ENCODE measurements at places on chromosomes 12 and 14. TPM values are rescaled to one million over a fixed set of nuclear protein-coding genes. Genes with fewer than 3 reads are reported as not detected.

DNA sequence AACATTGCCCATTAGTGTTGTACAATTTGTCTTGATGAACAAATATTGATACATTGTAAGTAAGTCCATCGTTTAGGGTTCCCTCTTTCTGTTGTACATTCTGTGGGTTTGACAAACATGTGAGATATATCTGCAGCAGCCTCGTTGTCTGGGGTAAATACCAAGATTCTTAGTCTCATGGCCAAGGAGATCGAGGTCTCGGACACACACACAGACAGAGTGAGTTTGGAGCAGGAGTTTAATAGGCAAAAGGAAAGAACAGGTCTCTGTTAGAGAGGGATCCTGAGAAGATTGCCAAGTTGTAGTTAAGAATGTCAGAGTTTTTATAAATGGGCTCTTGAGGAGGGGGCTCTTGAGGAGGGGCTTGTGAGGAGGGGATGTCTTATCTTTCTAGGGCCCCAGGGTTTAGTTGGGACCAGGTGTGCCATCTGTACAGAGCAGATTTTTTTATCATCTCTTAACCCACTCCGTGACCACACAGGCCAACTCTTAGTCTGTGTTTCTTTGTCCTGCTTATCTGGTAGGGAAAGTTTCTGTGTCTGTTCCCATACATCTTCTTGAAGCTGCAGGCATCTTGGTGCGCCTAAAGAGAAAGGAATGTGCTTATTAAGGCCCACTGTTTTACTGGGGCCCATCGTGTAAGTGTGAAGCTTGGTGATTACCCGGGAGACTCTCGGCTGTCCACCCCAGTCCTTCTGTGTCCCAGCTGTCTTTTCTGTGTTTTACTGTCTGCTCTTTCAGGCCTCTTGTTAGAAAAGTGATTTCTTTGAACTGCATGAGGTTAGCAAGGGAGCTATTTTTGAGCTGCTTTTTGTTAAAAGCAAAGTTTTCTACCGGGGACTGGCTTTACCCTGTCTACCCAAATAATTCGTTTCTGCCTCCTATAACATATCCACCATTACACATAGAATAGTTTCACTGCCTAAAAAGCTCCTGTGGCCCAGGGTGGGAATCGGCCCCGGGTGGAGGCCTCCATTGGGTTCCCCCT lies 22.4 kb upstream of the CLEC2D start:
- peak; percentile 15 for DNase-seq

DNA sequence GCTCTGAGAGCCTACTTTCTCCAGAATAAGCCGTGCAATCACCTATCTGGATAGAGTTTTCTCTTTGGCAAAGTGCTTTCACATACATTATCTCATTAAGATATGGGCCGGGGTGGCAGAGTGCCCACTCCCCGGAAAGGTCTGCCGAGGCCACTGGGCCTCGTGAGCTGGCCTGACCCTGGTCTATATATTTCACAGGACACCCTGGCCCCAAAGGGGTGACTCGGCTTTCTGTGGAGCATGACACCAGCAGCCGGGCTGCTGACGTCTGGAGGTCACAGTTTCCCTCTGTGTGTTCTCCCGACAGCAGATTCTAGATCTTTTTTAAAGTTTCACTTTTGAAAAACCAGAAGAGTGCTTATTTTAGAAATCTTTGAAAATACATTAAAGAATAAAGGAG lies 27.9 kb upstream of the ATP2A2 start:
- no peak for DNase-seq

GRCh38 chr12:86261142-86261541 lies 5.0 kb upstream of the MGAT4C start:
- DNase-seq: no peak

- DNase-seq: peak; percentile 27
Measured at GRCh38 chr12:3698218-3698974, 54.5 kb downstream of the CRACR2A start.

DNA sequence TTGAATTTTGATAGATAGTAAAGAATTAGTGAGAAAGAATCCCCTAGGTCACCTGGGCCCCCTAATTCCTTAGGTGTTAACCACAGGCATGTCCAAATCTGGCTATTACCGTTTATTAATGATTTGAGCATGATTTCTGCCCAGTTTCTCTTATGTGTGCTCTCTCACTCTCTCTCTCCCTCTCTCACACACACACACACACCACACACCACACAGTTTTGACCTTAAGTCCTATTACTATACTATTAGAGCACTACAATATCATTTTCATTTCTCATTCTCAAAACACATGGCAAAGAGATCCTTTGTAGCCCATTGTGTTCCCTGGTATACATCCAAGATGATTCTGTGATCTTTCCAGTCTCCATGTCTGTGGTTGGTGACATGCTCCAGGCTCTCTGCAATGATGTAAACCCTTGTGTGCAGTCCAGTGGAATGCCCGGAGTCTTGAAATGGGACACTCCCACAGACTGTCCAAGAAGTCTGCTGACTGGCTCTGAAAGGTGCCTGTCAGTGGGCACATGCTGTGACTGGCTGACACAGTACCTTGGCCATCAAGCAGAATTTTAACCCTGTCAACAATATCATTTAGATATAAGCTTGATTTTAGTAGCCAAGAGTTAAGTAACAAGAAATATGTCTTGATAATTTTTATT lies 96.2 kb downstream of the FIGNL2 start:
- DNase-seq: peak; percentile 73

GRCh38 chr12:119378903-119379302 lies 44.4 kb downstream of the CCDC60 start:
- DNase-seq: no peak

The TDG gene
- polyA plus RNA-seq: 58.2 TPM

- DNase-seq: no peak
Measured at GRCh38 chr12:131452444-131452860, 258.4 kb upstream of the SFSWAP start.

The OTOGL gene
- 0.78 TPM for polyA plus RNA-seq

DNA sequence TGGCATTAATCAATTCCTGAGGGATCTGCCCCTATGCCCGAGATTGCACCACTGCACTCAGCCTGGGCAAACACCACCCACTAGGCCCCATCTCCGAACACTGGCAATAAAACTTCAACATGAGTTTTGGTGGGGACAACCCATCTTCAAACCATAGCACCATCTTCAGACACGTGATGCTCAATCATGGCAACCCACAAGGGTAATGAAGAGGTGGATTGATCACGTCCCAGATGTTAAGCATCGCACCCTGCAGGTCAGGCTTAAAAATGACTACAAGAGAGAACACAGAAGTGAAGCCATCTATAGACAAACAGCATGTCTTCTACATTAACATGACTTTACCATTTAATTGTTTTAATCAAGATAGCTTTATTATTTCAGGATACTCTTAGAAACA lies 42.8 kb upstream of the DDHD1 start:
- no peak for DNase-seq

DNA sequence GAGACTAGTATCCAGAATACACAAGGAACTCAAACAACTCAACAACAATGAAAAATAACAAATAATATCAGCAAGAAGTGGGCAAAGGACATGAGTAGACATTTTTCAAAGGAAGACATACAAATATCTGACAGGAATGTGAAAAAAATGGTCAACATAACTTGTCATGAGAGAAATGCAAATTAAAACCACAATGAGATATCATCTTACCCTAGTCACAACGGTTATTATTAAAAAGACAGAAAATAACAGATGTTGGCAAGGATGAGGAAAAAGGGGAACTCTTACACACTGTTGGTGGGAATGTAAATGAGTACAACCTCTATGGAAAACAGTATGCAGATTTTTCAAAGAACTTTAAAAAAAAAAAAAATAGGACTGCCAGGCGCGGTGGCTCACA lies 20.4 kb downstream of the VWF start:
- DNase-seq: no peak

DNA sequence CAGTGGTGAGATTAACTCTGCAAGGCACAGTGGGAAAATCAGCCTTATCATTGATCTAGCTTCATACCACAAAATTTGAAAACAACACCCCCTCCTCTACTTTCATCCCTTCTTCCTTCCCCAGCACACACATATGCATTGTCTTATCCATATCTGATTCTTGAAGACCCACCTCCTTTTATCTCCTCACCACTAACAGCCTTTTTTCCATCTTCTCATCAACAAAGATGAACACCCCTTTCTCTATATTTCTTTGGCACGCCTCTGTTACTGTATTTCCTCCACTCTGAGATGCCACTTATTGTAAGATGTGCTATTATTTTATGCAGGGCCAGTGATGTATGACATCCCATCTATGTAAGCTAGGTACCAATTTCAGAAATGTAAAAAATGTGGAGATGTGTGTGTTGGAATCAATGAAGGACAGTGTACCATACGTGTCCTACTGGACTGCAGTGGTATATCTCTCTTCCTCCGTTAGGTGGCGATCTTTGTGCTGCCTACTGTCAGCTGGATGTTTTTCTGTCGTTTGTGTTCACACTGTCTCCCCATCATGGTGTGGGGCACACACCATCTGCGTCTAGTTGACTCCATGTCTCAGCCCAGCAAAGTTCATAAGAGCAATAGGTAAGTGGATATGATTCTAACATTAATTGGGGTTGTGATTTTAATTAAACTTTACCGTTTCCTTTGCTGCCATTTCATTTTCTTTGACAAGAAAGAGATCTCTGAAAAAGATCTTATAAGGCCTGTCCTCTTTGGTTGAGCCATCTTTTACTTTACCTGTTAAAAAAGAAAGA lies 24.0 kb downstream of the CCDC38 start:
- no peak for DNase-seq

DNA sequence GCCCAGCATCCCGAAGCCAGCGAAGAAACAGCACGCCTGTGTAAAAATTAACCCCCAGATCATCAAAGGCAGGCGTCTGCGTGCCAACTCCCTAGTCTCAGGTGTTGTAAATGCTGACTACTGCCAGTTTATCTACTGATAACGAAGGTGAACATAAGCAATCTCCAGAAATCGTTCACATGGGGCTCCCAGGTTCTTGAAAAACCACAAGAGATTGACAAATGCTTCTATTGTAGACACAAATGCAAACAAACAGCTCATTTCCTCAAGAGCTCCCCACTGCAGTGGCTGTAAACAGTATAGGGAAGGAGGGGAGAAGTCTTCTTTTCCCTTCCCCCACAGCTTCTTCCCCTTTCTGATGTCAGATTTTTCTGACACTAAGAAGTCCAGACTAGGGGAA lies 5.3 kb upstream of the PLEKHG3 start:
- DNase-seq: no peak

GRCh38 chr12:82437744-82438143 lies 79.4 kb downstream of the METTL25 start:
- DNase-seq: no peak

DNA sequence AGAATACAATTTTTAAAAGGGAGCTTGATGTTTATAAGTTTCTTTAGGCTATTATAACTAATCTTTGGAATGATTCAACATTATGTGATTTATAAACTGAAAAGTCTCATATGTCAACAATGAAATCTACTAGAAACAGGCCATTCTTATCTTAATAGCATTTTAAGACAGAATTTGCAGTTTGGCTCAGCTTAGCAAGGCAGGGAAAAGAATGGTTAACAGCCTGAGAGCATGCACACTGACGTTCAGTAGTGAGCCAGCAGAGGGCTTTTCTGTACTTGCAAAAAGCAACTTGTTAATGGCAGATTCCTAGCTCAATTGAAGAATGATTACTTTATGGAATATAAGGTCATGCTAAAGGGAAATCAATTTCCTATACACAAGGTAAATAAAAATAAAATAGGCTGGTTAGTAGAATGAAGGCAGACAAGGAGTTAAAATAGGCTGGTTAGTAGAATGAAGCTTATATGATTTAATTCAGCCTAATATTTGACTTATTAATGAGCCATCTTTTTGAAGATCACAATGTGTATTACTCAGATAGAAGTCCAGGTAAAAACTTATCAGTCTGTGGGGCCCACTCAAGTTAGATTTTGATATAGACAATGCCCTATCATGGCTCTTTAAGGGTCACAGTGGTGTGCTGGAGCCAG lies 95.9 kb downstream of the OTOGL start:
- peak; percentile 48 for DNase-seq

DNA sequence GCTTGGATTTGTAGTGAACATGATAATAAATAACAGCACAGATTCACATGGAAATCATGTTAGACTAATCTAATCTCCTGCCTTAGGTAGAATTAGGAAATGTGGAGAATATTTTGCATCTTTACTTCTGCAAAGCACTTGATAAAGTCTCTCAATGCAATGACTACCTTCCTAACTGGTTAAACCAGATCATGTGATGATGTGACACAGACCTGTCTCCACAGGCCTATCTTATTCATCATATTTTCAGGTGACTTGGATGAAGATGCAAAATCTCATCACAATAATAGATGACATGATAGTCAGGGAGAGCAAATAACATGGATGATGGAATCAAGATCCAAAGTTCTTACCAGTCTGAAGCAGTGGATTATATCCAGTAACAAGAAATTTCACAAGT lies 38.5 kb upstream of the RNASE1 start:
- DNase-seq: no peak
